ENCODE measurements at places on chromosomes 16 and 17. TPM values are rescaled to one million over a fixed set of nuclear protein-coding genes. Genes with fewer than 3 reads are reported as not detected.
A peak's percentile ranks its signal among the peaks of the same experiment; 100 is the strongest.

SRL gene
- total RNA-seq = 3.3 TPM

- no peak for DNase-seq
- no peak overlapping the region for H3K27ac ChIP-seq
- H3K4me3 ChIP-seq = no peak overlapping the region
- no peaks in the 10 kb centered on the region for H3K4me1 ChIP-seq
- H3K36me3 ChIP-seq = no peaks in the 10 kb centered on the region
Observed at GRCh38 chr17:52306314-52306713, 147.8 kb upstream of the CA10 start.

DNA sequence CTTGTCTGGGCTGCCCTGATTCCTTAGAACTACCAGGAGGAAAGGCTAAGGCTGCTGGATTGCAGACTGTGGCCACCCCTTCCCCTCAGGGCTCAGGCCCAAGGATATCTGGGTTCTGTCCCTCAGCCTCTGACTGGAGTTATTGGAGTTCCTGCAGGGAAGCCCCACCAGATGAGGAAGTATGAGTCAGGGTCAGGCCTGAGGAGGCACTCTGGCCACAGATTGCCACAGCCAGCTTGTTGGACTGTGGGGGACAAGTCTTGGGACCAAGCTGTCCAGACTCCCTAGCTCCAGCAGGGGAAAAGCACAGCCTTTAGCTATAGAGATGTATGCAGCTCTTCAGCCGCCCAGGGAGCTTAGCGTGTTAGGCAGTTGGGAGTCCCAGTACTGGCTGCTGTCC, 381.9 kb upstream of the TOM1L1 start:
- no peaks in the 10 kb centered on the region for H3K4me1 ChIP-seq
- H3K36me3 ChIP-seq = no peaks in the 10 kb centered on the region
- no peak overlapping the region for H3K27ac ChIP-seq
- no peak overlapping the region for H3K4me3 ChIP-seq
- no peaks in the 10 kb centered on the region for H3K27me3 ChIP-seq
- no peak for DNase-seq

FA2H gene
- 4.2 TPM for total RNA-seq

GRCh38 chr16:30356401-30357084, 1.4 kb upstream of the CD2BP2 start:
- H3K27me3 ChIP-seq = no peaks in the 10 kb centered on the region
- H3K27ac ChIP-seq = no peak overlapping the region
- no peaks in the 10 kb centered on the region for H3K4me1 ChIP-seq
- peak; percentile 70 for DNase-seq
- peaks cover 2% of the 10 kb centered on the region for H3K36me3 ChIP-seq

DNA sequence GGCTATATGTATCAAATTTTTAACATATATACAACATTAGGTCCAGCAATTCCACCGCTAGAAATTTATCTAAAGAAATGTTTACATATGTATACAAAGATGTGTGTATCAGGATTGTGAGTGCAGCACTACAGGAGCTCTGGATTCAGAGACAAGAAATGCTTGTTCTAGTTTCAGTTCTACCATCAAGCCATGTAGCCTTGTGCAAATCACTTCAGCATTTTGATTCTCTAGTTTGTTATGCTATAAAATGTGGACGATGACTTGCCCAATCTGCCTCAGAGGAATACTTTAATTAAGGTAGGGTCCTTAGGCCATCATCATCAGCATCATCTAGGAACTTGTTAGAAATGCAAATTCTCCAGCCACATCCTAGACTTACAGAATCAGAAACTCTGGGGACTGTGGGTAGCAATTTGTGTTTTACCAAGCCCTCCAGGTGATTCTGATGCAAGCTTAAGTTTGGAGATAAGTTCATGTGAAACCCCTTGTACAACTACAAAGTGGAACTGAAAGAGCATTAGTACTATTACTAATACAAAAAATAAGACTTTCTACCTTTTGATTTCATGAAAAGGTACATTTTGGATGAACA, 131.2 kb upstream of the CORO6 start:
- H3K4me1 ChIP-seq = no peaks in the 10 kb centered on the region
- DNase-seq = no peak
- H3K36me3 ChIP-seq = no peaks in the 10 kb centered on the region
- no peak overlapping the region for H3K4me3 ChIP-seq

ZPBP2 gene
- total RNA-seq = not detected

CACNG5 gene
- total RNA-seq = not detected

DNA sequence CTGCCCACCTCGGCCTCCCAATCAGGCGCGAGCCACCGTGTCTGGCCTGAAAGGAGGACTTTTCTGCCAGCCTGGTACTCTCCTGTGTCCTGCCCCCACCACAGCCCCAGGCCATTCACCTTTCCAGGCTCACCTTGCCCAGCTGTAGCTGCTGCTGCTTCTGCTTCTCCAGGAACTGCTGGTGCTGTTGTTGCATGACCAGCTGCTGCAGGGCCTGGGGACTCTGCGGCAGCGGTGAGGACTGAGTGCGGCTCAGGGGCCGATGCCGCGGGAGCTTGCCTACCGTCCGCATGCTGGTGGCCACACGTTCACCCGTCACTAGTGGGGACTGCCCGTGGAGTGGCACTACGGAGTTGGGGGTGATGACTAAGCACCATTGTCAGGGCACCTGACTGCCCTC, 17.7 kb downstream of the G6PC3 start:
- H3K36me3 ChIP-seq = peaks cover 57% of the 10 kb centered on the region
- H3K27ac ChIP-seq = no peak overlapping the region
- no peaks in the 10 kb centered on the region for H3K27me3 ChIP-seq
- H3K4me3 ChIP-seq = no peak overlapping the region
- DNase-seq = no peak
- H3K4me1 ChIP-seq = no peaks in the 10 kb centered on the region

PIMREG gene
- 1.7 TPM for total RNA-seq

ANKS4B gene
- 1.4 TPM for total RNA-seq

- H3K27me3 ChIP-seq = no peaks in the 10 kb centered on the region
- no peaks in the 10 kb centered on the region for H3K36me3 ChIP-seq
- no peak overlapping the region for H3K27ac ChIP-seq
- no peak for DNase-seq
Observed at GRCh38 chr17:77343031-77343800, 202.4 kb downstream of the SEC14L1 start.

GRCh38 chr17:68246271-68247028, 1.4 kb upstream of the AMZ2 start:
- no peaks in the 10 kb centered on the region for H3K27me3 ChIP-seq
- peaks cover 6% of the 10 kb centered on the region for H3K36me3 ChIP-seq
- H3K4me3 ChIP-seq = no peak overlapping the region
- no peaks in the 10 kb centered on the region for H3K4me1 ChIP-seq

KRT27 gene
- not detected for total RNA-seq

GRCh38 chr17:40496634-40497420, 4.6 kb downstream of the TNS4 start:
- H3K27ac ChIP-seq = no peak overlapping the region
- H3K4me3 ChIP-seq = no peak overlapping the region
- DNase-seq = no peak

DNA sequence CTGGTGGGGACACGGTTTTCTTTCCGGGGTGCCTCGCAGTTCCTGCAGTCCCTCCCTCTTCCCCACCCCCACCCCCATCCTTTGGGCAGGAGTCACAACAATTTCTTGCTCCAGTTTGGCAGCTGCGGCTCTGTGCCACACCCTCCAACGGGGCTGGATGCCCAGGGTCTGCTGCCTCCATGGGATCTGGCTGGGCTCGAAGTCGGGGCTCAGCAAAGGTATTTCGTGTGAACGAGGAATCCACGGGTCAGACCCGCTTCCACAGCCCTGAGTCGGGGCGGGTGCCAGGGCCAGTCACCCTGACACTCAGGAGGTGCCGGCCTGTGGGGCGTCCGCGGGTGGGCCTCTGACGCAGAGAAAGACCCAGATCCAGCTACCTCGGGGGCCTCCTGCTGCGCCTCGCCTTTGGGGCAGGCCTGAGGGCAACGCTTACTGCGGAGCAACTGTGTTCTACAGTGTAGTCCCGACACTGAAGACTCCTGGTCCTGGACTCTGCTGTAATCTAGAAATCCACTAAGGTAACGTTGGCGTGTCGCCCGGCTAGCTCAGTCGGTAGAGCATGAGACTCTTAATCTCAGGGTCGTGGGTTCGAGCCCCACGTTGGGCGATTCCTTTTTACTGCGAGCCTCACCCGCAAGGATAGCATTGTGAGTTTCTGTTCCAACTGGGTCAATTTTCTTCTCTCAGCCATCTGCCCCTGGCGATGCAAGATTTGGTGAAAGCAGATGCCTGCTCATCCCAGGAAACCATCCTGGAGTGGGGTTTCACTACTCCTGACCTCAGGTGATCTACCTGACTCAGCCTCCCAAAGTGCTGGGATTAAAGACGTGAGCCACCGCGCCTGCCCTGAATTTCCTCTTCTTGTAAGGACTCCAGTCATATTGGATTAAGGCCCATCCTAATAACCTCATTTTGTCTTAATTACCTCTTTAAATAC, 12.6 kb upstream of the OR1F1 start:
- no peak overlapping the region for H3K27ac ChIP-seq

DNA sequence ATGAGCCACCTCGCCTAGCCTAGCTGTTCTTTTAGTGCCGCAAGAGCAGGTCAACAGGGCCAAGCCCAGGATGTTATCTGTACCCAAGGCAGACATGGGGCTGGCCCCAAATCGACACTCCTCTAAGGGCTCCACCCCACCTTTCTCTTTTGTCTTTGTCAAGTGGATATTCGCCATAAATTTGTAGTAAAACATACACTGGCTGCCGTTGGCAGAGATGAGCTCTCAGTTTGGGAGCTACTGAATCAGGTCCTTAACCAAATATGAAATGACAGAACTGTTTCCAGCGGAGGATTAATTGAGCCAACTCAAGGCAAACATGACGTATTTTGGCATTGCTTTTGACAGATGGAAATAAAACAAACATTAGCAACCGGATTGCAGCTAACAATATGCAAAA, 556.9 kb upstream of the CDH5 start:
- H3K36me3 ChIP-seq = no peaks in the 10 kb centered on the region
- no peak overlapping the region for H3K4me3 ChIP-seq
- H3K27me3 ChIP-seq = no peaks in the 10 kb centered on the region
- no peaks in the 10 kb centered on the region for H3K4me1 ChIP-seq
- no peak for DNase-seq

UNK gene
- 35.5 TPM for total RNA-seq

- H3K36me3 ChIP-seq = no peaks in the 10 kb centered on the region
- no peak overlapping the region for H3K4me3 ChIP-seq
- no peak overlapping the region for H3K27ac ChIP-seq
- no peaks in the 10 kb centered on the region for H3K4me1 ChIP-seq
- DNase-seq = no peak
Observed at GRCh38 chr16:59907611-59908010, 1173.5 kb upstream of the GOT2 start.
